ENCODE measurements at places on chromosomes 1 and 21.

- no peak for DNase-seq
Measured at GRCh38 chr1:244778344-244778743, 57.1 kb upstream of the COX20 start.

GRCh38 chr1:84298328-84298683 lies 3.2 kb upstream of the SAMD13 start:
- peak; percentile 57 for DNase-seq

DNA sequence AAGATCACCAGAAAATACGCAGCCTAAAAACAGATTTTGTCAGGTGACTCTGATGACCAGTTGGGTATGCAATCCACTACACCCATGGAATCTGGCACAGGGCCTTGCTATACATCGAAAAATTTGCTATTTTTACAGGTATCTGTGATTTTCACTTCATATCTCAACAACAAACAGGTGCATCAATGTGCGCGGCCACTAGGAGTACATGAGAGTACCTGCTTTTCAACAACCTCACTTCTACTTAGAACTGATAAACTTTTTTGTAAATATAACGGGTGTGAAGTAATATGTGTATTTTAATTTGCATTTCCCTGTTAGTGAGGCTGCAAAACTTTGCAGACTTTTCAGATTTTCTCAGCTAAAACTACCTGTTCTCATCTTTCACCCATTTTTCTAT lies 80.8 kb downstream of the SLC45A1 start:
- no peak for DNase-seq

GRCh38 chr1:17615157-17615556 lies 75.7 kb downstream of the ARHGEF10L start:
- no peak for DNase-seq

- DNase-seq, result no peak
Measured at GRCh38 chr1:53734650-53735211, 4.2 kb downstream of the GLIS1 start.

DNA sequence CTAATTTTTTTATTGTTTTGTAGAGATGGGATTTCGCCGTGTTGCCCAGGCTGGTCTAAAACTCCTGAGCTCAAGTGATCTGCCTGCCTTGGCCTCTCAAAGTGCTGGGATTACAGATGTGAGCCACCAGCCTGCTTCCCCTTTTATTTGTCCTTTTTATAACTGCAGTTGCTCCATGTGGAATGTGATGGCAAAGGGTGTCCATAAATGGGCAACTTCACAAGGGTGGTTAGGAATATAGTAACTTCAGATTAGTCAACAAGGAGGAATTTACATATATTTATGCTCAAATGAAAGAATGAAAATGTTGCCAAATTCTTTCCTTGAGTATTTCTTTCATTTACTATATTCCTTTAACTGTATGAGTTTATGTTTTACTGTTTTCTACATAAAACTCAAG lies 182.9 kb downstream of the BACH1 start:
- no peak for DNase-seq

DNA sequence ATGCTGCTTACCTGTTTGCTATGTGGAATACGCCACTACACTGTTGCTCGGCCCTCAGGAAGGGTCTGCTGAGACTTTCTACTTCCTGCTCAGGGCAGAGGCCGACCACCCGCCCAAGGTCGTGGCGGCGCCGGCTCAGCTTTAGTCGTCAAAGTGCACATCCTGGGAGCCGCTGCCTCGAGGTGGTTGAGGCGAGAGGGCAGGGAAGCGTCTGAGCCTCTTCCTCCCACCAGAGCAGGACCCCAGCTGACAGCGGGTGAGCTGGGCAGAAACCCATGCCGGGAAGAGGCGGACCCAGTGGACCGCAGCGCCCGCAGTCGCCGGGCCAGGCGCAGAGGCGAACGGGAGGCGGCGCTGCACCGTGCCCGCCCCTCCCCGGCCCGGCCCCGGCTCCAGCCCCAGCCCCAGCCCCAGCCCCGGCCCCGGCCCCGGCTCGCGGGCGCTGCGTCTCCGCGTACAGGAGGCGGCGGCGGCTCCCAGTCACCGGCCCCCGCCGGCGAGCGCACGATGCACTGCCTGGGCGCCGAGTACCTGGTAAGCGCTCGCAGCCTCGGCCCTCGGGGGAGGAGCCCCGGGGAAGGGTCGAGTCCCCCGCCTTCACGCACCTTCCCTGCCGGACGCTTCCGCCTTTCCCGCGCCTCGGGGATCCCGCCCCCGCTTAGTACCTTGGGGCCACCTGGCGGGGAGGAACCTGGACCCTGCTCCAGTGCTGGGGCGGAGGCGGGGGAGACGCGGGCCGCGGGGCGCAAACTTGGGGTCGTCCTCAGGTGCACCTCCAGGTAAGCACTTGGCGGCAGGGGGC lies at the start of gene SLC44A3:
Gene SLC44A3, plus strand, starts transcription at position 413 of the 802 bp plus-strand sequence. Its CDS starts 95 bp downstream, at position 508.
- peak; percentile 27 for DNase-seq

GRCh38 chr1:46525253-46525983 lies 26.0 kb downstream of the KNCN start:
- DNase-seq, result no peak

- no peak for DNase-seq
Measured at GRCh38 chr1:52482326-52483004, 70.4 kb downstream of the TUT4 start.

- no peak for DNase-seq
Measured at GRCh38 chr1:162876751-162877150, 15.8 kb upstream of the CCDC190 start.

DNA sequence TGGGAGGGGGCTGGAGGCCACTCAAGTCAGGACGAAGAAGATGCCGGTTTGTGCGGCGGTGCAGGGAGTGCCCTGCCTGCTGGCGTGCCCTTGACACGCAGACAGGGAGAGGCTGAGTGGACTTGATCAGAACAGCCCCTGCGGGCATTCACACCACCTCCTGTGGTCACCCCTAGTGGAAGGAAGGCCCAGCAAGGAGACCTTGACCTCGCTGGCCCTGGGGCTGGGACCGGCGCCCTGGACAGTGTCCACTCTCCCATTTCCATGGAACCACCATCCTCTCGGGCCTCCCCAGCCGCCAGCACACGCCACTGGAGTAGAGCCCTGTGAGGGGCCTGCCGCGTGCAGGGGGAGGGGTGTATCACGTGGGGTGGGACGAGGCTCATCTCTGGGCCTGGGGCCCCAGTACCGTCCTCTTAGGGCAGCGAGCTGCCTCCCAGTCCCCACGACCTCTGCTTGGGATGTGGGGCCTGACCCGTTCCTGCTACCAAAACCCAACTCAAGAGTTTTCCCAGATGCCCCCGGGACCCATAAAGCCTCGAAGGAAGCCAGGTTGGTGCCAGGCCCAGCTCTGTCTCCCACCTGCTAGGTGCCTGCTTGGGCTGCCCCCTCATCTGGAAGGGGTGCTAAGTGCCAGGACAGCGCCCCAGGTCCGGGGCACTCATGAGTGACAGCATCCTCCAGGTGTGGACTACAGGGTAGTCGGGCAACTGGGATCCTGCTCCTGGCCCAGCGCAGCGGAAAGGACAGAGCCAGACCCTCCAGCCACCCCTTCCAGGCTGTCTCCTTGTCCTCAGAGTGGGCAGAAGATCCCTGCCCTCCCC lies 62.8 kb downstream of the SLX9 start:
- DNase-seq, result no peak

DNA sequence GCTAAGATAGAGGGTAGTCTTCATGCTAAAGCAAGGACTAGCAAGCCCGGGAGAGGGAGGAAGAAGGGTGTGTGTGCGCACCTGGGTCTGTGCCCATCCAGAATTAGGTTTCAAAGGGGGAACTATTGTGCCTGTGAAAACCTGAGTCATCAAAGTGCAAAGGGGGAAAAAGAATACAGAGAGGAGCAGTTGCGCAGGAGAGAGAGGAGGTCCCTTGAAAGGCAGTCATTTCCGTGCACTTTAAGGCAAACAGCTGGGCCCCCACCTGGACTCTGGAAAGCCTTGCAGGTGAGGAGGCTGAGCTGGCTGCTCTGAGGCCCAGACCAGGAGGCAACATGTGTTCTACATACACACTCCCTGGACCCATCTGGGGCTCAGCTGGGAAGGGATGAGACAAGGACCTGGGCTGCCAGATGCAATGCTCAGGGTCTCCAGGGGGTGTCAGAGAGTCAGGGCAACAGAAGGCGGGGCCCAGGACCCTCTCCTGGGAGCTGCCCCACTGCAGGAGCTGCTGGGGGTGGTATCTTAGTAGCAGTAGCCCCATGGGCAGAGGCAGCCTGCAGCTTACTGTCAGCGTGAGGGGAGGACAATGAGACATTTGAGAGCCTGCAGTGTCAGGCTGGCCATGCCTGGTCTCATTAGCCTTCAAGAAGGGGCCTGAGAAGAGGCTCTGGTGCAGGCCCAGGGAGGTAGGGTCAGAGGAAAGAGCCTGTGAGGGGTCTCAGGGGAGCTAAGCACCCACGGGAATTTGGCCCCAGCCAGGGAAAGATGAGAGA lies 14.3 kb downstream of the PROK1 start:
- no peak for DNase-seq

DNA sequence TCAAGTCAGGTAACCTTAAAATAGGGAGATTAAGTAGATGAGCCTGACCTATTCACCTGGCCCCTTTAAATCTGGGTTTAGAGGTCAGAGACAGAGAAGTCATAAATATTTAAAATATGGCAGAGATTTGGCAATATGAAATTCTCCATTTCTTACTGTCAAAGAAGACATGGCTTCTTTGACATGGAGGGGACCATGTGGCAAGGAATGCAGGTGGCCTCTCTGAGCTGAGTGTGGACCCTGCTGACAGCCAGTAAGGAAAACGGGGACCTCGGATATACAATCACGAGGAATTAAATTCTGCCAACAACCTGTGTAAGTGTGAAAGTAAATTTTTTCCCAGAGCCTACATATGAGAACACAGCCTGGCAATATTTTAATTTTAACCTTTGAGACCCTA lies 427.5 kb upstream of the PROX1 start:
- no peak for DNase-seq

DNA sequence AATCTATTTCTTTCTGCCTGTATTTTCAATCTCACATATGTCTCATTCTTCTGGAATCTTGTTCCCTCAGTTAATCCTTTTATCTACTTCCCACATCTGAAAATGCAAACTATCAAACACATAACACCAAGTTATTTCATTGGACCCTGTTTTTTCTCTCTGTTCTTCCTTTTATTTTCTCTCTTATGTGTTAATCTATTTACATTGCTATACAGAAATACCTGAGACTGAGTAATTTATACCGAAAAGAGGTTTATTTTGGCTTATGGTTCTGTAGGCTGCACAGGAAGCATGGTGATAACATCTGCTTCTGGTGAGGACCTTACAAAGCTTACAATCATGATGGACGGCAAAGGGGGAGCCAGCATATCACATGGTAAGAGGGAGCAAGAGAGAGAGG lies 247.6 kb downstream of the TGFB2 start:
- DNase-seq, result no peak

- DNase-seq, result no peak
Measured at GRCh38 chr1:206120406-206120805, 3.2 kb upstream of the AVPR1B start.

DNA sequence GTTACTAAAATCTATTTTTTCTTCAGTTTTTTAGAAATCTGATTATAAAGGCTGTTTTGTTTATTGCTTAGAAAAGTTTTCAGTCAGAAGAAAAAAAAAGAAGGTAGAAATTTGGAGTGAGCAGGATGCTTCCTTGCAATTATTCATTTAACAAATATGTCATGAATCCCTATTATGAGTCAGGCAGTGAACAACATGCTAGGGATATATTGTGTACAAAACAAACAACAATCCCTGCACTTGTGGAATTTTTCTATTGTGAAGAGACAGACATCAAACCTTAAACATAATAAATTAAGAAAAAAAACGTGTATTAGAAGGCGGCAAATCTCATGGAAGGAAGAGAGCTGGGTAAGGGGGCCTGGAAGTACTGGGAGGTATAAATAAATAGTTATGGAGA lies 664.1 kb upstream of the CAMK1G start:
- DNase-seq, result no peak

DNA sequence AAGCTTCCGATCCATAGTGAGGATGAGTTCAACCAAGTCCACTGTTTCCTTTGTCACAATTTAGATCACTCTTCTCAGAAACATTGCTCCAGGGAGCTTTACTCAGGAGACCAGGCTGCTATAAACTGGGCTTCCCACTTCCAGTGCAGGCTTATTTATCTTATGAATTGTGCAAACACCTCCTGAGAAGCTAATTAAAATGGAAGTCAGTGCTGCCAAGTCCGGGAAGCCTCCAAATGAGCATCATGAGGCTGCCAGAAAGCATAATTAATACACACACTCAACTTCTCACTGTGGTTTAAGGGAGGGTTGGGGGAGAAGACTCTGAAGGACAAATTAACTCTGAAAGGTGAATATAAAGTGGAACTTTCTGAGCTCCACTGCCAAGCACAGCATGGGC lies 145.0 kb upstream of the SGIP1 start:
- no peak for DNase-seq

DNA sequence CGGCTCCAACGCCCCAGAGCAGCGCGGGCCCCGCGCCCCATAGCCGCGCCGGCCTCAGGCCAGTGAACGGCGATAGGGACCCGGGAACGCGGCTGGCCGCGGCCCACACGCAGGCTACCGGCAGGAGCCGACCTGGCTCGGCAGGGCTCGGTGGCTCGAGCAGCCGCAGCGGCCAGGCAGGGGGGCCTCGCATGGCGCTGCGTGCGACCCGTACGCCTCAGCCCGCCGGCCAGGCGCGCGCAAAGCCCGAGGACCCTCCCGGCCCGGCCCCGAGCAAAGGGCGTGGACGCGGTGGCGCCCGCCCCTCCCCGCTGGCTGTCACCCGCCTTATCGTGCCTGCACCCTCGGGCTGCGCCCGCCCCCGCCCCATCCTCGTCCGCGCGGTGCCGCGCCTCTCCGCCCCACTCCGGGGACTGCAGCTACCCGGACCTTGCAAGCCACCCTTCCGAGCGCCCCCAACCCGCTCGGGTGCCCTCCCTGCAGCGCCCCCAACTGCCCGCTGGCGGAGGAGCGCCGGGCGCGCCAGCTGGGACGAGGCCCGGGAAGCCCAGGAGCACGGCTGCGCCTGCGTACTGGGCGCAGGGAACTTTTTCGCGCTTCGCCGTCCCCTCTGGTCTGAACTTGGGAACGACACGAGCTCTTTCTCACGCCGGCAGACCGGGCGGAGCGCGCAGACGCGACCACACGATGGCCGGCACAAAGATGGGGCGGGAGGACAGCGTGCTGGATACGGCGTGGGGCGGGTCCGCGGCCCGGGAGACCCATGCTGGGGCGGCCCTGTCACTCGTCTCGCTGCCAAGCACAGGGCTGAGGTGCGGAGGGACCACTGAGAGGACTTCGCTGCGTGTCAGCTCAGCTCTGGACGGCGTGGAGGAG lies at the start of gene ABCB10:
Gene ABCB10, minus strand, starts transcription at position 248 of the 876 bp plus-strand sequence. Its CDS starts 55 bp downstream, at position 193.
- DNase-seq, result peak; percentile 90

DNA sequence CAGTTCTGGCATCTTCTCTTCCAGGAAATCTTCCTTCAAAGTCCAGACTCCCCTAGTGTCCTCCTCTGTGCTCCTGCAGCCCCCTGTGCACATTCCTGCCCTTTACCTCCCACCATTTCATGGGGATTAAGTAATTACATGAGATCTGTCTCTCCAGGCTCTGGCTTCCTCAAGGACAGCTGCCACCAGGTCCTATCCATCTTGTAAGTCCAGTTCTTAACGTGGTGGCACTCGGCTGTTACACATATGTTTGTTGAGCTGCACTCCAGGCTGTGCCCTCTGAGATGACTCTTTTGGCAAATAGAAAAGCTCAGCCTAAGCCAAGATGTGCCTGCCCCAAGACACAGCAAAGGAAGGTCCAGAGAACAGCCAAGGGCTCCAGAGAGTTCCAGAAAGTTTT lies 57.4 kb upstream of the CAMK1G start:
- DNase-seq, result no peak
